ENCODE measurements at places on chromosomes 3 and 15.

DNA sequence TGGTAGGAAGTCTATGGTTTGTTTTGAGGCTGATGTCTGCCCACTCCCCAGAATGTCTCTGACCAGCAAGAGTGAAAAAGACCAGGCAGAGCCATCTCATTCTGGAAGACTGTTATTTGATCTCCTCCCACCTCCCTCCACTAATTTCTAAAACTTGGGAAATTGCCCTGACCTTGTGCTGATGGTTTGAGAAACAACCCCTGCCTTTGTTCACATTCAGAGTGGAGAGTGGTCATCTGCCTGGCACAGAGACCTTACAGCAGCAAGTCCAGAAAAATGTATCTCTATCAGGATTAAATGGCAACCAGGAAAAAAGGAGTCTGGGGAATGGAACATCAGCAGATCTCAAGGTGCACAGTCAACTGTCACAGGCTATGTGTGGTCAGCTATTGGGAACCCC is 25.7 kb downstream of the SPATA12 start:
- no peak for DNase-seq

DNA sequence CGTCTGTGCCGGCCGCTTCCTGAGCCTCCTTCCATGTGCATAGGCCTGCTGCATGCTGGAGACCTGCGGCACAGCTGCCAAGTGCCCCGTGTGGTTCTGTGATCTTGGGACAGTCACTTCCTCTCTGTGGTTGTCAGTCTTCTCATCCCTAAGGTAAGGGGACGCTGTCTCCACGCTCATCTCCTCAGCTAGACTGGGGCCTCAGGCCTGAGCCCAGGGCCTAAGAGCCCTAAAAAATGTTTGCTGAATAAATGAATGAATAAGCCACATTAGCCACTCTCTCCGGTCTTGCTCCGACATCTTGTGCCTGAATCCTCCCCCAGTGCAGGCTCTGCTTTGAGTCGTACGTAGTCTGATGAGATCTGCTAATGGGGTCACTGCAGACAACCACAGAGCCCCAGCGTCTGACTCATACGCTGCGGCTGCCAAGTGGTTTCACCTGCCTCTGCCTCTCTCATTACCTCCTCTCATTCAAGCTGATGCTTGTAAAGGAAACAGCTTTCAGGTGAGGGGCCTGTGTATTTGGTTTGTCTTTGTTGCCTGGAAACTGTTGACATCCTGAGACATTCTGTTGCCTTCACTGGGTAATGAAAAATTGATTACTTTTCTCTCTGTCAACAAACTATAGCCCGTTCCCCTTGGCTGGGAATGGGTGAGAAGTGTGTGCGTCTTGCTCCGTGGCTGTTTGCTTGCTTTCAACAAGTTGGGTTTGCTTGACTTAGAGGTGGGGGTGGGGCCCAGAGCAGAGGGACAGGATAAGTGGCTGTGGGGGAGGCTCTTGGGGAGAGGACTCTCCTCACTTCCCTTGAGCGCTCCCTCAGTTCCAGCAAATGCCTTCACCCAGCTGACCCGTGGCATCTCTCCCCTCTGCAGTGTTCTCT is 15.9 kb downstream of the RPLP1 start:
- peak; percentile 86 for DNase-seq

- DNase-seq, result no peak
Measured at GRCh38 chr15:68666120-68666811, 87.5 kb downstream of the CORO2B start.

DNA sequence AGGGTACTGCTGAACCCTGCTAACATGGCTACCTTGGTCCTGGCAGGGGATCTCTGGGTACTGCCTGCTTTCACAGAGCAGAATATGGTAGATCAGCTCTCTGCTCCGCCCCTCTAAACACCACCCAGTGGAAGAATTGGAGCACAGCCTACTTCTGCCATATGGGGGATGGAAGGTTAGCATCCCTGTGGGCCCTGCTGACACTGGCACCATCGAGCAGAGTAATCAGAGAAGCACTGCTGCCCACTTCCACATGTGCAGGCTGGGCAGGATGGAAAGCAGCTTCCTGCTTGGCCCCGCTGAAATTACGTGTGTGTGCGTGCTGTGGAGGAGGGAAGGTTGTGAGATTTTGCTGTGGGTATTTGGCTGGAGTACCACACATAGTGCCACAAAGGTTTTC is 24.8 kb downstream of the CCR1 start:
- no peak for DNase-seq

DNA sequence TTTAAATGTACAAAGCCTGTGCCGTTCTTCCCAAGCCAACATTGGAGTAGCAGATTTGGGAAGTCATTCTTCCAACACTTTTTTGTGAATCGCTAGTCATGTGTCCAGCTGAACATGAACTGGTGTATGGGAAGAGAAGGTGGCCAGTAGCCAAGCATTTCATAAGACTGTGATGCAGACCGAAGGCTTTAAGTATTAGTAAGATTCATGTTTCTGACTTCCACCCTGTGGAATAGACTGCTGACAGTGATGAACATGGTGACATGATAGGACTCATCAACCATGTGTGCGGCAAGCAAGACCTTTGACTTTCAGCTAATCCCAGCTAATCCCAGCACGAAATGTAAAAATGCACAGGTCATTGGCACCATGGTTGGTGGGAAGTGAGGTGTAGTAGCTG is 48.3 kb upstream of the THSD4 start:
- no peak for DNase-seq

DNA sequence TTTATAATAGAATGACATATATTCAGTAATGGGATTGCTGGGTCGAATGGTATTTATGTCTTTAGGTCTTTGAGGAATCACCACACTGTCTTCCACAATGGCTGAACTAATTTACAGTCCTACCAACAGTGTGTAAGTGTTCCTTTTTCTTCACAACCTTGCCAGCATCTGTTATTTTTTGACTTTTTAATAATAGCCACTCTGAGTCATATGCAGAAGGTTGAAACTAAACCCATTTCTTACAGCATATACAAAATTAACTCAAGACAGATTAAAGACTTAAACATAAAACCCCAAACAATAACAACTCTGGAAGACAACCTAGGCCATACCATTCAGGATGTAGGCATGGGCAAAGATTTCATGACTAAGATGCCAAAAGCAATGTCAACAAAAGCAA is 671.4 kb downstream of the AGBL1 start:
- DNase-seq, result no peak

- no peak for DNase-seq
Measured at GRCh38 chr3:18766974-18767373, 341.8 kb upstream of the SATB1 start.

DNA sequence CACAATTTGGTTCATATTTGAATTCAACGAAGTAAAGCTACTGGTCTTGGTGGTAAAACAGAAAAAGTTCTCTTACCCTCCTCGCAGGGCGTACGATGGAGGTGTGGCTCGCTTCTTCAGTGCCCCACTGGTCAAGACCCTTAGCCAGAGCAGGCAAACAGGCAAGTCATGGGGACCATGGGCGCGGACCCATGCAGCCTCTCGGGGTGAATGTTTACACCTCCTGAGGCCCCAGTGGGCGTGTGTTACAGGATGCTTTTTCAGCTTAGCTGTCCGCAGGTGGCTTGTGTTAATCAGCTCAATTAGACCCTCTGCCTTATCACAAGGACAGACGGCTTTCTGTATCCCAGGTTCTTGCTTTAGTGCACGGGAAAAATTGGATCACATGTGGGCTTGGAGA is 991.8 kb downstream of the GBE1 start:
- DNase-seq, result no peak

DNA sequence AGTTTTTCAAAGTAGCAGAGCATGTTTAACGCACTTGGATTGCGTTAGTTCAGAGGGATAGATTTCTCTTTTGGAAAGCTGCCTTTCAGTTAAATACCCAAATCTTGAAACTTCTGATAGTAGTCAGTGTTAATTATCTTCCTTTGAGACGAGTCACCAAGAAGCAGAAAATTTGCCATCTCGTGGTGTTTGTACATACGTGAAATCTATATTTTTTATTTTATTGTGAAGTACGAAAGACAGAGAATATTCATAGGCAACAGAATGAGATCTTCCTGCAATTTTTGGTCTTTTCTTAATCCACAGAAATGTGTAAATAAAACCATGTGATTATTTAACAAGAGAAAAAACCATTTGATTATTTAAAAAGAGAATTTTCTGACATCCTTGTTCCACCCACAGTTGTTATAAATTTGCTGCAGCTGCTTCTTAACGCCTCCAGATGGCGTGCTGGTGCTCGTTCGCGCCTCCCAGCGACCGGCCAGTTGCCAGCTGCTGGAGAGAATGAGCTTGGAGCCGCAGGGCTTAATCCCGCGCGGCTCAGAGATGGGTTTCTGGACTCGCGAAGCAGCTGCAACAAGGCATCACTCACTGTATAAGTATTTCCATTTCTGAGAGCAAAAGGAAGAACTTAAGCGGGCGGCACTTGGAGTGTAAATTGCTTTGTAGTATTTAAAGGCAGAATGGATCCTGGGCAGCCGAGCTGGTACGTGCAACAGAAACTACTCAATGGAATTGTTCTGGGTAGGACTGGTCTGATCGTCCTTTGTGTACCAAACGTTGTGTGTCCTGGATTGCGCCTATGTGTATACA is 10.5 kb upstream of the SLITRK3 start:
- peak; percentile 49 for DNase-seq

DNA sequence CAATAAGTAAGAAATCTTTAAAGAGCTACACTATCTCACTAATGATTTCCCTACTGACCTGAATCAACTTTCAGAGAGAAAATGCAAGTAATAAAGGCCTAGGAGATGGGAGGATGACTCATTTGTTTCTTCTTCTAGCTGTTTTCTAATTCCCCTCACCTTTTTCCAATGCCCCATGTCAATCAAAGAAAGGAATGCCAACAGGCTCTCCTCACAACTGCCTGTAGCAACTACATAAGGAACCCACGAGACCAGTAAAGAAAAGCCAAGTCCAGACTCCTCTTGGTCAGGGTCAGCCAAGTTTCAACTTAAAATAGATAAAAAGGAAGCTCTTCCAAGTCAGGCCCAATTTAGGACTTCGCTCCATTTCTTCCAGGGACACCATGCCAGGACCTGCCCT is 201.9 kb downstream of the TNIK start:
- DNase-seq, result no peak

DNA sequence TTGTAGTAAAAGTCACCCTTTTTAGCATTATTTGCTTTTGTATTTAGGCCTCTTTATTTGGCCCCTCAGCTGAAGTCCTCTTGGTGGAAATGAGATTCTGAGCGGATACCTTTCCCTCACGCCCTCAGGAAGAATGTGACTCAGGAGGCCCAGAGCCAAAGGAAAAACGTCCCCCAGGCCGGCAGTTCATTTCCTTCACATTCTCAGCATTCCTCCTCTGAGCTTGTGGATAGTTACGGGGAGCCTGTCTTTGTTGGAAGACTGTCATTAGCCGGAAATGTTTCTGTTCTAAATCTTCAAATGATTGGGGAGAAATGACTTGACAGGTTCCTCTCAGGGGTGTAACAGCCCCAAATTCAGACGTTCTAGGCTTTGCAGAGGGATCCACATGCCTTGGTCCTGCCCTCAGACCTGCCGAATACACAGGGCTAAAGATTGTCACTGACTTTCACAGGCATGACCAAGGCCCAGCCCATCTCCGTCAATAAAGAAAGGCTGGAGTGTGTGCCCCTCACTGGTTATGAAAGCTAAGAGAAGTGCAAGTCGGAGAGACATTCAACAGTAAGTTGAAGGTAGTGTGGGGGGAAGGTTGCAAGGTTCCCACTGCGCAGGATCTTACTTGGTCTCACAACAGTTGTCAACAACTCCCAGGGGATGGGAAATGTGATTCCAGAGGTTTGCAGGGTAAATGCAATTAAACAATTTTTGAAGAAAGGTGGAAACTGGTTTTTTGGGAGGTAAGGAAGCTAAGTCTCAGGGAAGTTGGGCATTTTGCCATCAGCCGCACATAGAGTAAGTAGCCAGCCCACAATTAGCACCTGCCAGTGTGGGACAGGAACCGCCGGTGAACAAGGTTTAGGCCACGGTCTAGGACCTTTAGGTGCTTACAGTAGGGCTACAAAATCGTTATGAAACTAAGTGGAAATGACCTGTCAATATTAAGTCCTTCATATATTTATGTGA is 39.7 kb upstream of the MYZAP start:
- no peak for DNase-seq

GRCh38 chr3:63557912-63558311 is 94.6 kb upstream of the SNTN start:
- DNase-seq, result no peak

GRCh38 chr3:643376-643775 is 446.8 kb downstream of the CHL1 start:
- DNase-seq, result no peak

DNA sequence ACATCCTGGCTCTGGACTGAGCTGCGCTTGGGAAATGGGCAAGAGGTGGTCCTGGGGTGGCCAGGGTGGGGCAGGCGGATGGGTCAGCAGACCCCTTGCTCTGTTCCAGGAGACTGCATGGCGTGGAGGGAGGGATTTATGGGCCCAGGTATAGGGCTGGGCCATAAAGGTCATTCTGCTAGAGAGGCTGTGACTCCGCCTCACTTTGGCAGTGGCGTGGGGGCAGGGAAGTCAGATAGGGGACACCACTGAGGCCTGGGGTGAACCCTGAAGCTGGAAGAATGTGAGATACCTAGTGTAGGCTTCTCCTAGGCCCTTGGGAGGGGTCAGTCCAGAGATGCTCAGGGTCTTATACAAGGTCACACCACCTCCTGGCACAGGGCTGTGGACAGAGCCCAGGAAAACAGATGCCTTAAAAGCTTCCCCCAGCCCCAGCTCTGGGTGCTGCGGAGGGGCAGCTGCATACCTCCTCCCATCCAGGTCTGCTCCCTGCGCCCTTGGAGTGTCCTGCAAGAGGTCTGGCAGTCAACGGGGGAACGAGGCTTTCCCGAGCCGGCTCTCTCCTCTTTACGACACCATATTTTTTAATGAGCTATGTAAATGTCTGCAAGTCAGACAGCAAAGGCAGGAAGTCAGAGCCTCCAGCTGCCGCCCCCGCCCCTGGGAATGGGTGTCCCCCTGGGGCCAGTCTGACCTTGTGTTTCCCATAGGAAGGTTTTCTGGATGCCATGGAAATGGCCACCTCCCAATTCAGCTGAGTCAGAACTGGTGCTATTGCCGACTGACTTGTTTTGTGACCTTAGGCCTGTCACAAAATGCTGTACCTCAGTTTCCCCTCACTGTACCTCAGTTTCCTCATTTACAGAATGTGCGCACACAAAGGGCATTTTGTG is 26.3 kb downstream of the LINGO1 start:
- DNase-seq, result no peak

DNA sequence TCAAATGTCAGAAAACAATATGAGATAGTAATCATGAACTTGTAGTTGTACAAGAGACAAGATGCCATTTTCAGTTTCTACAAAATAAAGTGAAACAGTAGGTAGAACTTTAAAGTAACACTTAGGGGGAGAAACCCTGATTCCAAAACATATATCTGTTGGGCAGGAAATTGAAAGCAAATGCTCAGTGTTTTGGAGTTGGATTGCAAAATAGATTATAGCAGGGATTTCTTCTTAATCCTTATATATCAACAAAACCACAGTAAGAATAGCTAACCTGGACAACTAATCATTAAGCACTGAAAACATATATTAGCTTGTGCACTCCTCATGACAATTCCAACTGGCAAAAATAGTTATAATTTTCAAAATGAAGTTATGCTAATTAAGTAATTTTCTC is 46.9 kb downstream of the COMMD2 start:
- no peak for DNase-seq

- no peak for DNase-seq
Measured at GRCh38 chr3:46281551-46281950, 39.3 kb downstream of the CCR3 start.
